Right lung (tissue), 10 donors: ENCODE measurements at places on chromosomes 16 and 17.

DNA sequence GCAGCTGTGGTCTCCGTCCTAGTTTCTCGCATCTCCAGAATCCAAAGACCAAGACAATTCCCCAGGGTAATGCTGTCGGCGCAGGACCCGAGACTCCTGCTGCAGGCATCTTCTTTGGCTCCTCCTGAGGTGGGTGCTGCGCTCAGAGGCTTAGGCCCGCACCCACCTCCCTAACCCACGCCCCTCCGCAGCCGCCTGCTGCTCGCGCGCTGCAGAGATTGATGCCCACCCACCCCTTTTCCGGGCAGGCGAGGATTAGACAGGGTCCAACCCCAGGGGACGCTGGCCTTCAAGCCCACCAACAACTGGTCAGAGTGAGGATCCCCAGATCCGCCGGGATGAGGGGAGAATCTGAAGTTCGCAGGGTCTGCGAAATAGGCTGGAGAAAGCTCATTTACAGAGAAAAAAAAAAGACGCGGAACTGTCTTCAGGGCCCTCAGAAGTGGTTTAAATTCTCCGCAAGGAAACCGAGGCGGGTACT lies 27.9 kb downstream of the SLFN11 start:
- DNase-seq: no peak

- DNase-seq: no peak
Observed at GRCh38 chr17:48831549-48831883, 681 bp downstream of the CALCOCO2 start.

GRCh38 chr17:40564883-40565768 lies at the start of gene CCR7:
Gene CCR7 (minus strand): TSS chr17:40565472. CDS start chr17:40565409, 63 bp downstream.
- no peak for DNase-seq

- no peak for DNase-seq
Observed at GRCh38 chr17:65022751-65023700, 33.5 kb downstream of the GNA13 start.

DNA sequence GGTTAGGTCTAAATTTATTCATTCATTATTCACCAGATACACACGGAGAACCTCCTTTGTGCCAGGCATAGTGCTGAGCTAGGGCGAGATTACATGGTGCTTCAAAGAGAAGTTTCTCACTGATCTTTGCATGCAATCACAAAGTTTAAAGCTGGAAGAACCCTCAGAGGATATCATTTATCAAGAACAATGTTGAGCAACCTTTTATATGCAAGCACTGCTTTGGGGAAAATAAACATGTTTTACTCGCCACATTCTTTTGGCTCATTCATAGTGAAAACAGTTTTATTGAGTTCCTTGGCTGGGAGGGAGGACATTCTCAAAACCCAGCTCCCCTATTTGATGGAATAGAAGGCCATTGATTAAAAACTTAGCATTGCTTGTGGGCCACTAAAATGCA lies 49.8 kb upstream of the XYLT1 start:
- no peak for DNase-seq
